Stimulated activated CD4-positive, alpha-beta T cell treated with anti-CD3 and anti-CD28 coated beads, Interleukin-2, amount 100 ng/mL, for 4 hours (primary cell): ENCODE measurements at places on chromosomes 2 and 18.

DNA sequence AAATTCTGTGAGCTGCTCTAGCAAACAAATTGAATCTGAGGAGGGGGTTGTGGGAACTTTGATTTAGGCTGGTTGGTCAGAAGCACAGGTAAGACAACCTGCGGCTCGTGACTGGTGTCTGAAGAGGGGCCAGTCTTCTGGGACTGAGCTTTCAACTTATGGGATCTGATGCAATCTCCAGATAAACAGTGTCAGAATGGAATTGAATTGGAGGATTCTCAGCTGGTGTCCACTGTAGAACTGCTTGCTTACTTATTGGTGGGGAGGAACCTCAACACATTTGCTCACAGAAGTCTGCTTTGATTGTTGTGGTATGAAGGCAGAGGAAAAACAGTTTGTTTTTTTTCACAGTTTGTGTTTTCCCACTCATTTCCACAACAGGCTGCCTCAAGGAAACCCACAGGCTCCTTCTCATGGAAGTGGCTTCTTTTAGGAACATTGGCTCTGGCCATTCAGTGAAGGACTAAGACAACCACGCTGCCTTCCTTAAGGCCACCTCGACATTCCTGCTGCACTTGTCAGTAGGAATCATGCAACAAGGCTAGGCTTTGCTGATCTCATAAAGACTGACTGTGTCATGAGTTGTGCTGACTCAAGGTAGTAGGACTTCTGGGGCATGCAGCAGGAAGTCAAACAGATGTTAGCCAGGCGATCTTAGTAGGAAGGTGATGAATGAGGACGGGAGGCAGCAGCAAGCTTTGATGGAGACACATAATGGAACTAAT is 104.7 kb downstream of the TSN start:
- DNase-seq = no peak

- DNase-seq = no peak
Measured at GRCh38 chr18:58412844-58413666, 215.8 kb downstream of the ALPK2 start.

DNA sequence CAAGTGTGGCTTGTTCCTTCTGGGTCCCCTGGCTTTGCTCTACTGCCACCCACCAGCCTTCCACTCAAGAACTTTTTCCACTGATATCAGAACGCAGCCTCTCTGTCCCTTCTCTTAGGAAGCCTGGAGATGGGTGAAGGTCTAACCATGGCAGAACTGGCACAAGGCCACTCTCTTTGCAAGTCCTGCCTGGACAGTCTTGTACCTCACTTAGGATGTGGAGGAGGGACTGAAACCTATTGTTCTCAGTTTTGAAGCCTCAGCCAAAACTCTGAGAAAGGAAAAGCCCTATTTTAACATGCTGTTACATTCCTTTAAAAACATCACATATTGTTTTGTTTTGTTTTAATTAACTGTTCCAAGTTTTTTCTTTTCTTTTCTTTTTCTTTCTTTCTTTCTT is 58.9 kb upstream of the NCOA1 start:
- DNase-seq = no peak

- no peak for DNase-seq
Measured at GRCh38 chr2:119929537-119929936, 83.3 kb upstream of the EPB41L5 start.

- no peak for DNase-seq
Measured at GRCh38 chr2:149346272-149346671, 15.9 kb downstream of the LYPD6 start.

- DNase-seq = no peak
Measured at GRCh38 chr18:49359732-49360444, 100.6 kb downstream of the DYM start.

- DNase-seq = no peak
Measured at GRCh38 chr2:99422599-99422998, 67.2 kb downstream of the REV1 start.

DNA sequence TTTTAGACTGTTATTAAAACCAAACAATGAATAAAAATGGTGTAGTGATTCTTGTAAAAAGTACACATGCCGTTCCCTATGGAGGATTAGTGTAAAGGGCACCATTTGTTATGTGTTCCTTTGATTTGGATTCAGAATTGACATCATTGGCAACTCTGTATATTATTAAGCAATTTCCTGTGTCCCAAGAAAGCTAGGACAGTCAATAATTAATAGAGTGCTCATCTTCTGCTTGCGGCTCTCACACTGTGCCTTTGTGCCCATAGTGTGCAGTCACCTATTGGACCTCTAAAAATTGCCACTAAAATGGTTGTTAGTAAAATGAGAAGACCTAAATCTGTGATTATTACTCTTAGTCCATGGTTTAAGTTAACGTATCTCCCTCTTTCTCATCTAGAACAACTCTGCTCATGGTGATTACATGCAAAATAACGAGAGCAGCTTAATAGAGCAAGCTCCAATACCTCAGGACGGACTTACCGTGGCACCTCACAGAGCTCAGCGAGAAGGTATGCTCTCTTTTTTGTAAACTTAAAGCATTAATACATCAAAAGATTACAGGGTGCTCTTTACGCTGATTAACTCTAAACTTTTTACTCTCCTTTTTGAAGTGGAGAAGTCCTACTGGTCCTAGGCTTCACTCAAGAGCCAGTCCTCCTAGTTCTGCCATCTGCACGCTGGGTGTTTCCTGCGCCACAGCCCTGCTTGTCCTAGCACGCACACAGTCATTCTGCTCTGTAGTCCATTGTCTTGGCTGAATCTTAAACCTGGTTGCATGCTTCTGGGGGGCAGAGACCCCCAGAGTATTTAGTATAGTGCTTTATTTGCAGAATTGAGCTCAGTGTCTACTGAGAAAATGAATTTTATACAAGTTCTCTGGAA is 16.7 kb downstream of the ZCCHC2 start:
- DNase-seq = no peak

DNA sequence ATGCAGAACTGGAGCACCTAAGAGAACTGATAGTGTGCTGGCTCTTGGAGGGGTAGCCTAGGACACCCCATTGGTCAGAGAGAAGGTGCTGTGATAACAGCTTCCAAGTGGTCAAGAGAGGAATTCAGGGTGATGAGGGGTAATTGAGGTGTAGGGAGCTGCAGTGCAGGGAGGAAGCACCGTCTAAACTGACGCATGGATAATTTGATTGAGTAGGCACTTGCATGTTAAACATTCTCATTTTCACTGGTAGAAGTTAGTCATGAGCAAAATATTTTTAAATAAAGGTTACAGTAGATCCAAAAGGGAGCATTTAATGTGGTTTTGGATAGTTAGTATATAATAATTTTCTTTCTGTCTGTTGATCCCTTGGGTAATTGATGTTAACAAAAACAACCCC is 155.1 kb upstream of the TCF4 start:
- no peak for DNase-seq
